ENCODE measurements at places on chromosomes 12 and 14.

- DNase-seq, result no peak
Measured at GRCh38 chr12:129558036-129558435, 345.8 kb downstream of the TMEM132D start.

DNA sequence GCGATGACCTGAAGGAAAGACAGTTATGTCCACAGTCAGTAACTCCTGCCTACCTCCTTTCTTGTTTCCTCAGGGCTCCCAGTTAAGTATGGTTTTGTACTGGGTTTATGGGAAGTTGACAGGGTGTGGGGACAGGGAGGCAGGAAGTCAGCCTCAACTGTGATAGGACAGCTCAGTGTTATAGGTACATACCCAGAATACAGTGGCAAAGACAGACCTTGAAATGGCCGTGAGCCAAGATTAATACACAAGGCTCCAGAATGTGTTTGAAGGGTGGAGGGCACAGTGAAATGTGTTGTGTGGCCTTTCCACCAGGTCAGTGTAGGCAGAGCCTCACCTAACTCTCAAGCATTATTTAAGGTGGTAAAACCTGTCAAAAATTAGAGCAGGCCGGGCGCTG lies 4.6 kb upstream of the BIN2 start:
- DNase-seq, result no peak

DNA sequence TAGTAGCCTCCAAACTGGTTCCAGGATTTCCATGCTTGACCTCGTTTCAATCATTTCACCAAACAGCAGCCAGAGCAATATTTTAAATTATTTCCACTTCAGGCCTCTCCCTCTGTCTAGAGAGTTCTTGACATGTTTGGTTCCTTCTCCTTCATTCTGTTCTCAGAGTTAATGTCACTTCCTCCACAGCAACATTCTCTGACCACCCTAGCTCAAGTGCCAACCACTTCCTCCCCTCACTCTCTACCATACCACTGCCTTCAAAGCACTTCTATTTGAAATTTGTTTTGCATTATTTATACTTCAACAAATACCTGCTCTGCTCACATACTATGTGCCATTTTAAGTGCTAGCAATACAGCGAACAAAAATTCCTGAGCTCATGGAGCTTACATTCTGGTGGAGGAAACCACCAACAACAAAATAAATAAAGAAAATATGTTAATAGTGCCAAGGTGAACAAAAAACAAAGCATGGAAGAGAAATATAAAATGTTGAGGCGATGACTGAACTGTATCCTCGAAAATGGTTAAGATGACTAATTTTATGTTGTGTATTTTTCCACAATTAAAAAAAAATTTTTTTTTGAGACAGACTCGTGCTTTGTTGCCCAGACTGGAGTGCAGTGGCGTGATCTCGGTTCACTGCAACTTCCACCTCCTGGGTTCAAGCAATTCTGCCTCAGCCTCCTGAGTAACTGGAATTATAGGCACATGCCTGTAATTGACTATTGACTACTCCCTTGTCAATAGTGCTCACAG lies 17.3 kb downstream of the BAZ1A start:
- no peak for DNase-seq

GRCh38 chr12:62919838-62920237 lies 15.1 kb downstream of the PPM1H start:
- DNase-seq, result peak; percentile 69

- no peak for DNase-seq
Measured at GRCh38 chr14:101736585-101736984, 24.9 kb upstream of the PPP2R5C start.

DNA sequence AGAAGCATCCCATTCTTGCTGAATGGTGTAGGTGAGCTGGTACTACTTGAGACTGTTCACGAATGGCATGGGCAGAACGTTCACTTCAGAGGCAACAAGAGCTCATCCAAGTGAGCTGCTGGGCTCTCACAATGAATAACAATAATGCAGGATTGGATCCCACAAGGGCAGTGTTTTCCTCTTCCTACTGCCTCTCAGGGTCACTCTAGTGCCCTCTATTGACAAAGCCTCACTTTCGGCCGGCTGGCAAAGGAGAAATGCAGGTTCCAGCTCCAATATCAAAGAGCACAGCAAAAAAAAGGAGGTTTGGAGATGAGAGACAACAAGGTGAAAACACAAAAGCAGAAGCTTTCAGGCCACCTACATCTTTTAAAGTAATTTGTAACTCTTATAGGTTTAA lies 74.6 kb upstream of the MYF6 start:
- DNase-seq, result peak; percentile 27

DNA sequence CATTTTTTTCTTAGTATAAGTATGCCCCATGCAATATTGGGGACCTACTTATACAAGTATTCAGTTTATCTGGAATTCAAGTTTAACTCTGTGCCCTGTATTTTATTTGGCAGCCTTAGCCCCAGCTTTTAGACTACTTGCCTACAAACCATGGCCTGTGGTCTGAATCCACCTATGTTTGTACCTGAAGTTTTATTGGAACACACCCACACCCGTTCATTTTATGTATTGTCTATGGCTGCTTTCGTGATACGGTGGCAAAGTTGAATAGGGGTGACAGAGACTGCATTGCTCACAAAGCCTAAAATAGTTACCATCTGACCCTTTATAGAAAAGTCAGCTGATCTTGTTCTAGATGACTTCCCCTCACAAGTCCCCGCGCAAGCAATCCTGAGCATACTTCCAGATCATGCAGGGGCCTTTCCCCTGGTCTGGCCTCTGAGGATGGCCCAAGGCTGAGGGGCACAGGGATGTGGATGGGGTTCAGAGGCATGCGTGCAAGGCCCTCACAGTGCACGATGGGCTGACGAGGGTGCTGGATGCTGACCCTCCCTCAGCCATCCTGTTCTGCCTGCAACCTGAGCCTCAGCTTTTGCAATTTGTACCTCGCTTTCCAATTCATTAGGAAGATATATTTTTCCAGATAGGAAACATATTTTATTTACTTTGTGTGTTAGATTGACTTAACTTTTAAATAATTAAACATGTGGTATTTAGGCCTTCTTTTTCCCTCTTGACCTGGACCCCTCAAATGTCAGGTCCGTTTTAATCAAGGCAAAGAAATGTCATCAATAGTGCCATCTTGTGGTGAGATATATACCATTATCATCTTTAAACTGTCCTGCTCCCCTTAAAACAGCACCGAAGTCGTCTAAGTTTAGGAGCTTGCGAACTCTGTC lies 527.3 kb upstream of the CCDC196 start:
- peak; percentile 45 for DNase-seq

- peak; percentile 98 for DNase-seq
Measured at GRCh38 chr12:38149395-38150073, 167.0 kb upstream of the ALG10B start.

DNA sequence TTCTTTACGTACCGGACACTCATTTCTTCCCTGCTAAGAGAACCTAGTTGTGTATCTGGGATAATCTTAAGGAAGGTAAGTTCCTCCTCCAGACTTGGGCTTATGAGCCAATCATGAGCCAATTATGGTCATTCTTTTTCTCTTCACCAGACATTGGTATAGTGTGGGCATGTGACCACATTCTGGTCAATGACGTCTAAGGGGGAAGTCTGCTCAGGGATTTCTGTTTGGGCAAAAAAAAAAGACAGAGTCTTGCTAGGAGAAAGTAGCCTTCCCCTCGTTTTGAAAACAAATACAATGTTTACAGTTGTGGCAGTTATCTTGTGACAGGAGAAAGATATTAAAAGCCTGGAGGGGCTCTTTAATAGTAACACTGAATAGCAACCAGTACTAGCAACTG lies 20.1 kb upstream of the PLXNC1 start:
- no peak for DNase-seq

GRCh38 chr14:43031598-43031997 lies 1424.9 kb downstream of the LRFN5 start:
- peak; percentile 40 for DNase-seq

DNA sequence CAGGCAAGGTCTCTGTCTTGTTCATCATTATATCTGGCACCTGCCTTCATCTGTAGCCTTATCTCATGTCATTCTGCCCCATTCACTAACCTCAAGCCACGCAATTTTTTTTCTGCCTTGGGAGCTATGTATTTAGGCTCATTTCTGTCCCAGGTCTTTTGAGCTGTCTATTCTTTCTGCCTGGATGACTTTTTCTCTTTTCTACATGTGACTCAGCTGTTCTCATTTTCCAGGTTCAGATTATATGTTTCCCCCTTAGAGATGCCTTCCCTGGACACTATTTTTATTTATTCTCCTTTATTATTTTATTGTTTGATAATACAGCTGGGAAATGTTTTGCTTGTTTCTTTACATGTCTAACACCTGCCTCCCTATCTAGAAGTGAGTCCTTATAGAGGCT lies 737.4 kb upstream of the TBX3 start:
- DNase-seq, result no peak
